ENCODE measurements at places on chromosomes 5 and 9.

- no peak for DNase-seq
These were observed 240.4 kb downstream of the GLIS3 start for GRCh38 chr9:4059437-4059836.

- DNase-seq: peak; percentile 46
These were observed 19.3 kb upstream of the CAMSAP1 start for GRCh38 chr9:135926402-135927194.

GRCh38 chr5:15002173-15002572 lies 130.6 kb upstream of the ANKH start:
- no peak for DNase-seq

DNA sequence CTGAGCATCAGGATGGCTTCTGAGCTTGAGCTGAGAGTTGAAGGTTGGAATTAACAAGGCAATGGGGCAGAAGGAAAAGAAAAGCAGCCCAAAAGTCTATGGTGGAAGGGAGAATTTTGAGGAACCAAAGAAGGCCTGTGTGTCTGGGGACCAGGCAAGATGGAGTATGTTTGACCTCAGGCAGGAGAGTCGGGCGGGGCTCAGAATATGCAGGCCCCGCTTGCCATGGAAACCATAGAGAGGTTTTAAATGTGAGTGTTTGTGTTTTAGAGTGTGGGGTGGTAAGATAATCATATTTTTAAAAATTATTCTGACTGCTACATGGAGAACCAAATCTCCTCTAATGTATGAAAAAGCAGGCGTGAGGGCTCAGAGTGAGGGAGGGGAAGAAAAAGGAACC lies 174.0 kb upstream of the PPP2R2B start:
- no peak for DNase-seq

DNA sequence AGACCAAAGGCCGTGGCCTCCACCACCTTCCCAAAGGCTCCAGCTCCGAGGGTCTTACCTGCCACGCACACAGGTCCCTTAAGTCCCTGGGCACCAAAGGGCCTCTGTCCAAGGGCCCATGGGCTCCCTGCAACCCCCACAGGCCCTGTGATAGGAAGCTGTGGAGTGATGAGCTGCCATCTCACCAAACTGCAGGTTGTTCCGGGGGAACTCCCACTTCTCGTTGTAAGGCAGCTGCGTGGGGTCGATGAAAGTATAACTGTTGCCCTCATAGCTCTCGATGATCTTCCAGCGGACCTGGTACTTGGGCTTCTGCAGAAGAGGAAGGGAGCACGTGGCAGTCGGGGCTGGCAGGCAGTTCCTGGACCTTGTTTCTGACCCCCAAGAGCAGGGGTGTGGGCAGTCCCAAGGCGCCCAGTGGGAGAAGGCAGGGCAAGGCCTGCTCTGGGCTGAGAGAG lies 24.8 kb downstream of the CSF1R start:
- no peak for DNase-seq

- DNase-seq: no peak
These were observed 47.8 kb upstream of the TMED7 start for GRCh38 chr5:115673596-115673995.

GRCh38 chr9:12851341-12852090 lies 76.7 kb downstream of the LURAP1L start:
- no peak for DNase-seq

DNA sequence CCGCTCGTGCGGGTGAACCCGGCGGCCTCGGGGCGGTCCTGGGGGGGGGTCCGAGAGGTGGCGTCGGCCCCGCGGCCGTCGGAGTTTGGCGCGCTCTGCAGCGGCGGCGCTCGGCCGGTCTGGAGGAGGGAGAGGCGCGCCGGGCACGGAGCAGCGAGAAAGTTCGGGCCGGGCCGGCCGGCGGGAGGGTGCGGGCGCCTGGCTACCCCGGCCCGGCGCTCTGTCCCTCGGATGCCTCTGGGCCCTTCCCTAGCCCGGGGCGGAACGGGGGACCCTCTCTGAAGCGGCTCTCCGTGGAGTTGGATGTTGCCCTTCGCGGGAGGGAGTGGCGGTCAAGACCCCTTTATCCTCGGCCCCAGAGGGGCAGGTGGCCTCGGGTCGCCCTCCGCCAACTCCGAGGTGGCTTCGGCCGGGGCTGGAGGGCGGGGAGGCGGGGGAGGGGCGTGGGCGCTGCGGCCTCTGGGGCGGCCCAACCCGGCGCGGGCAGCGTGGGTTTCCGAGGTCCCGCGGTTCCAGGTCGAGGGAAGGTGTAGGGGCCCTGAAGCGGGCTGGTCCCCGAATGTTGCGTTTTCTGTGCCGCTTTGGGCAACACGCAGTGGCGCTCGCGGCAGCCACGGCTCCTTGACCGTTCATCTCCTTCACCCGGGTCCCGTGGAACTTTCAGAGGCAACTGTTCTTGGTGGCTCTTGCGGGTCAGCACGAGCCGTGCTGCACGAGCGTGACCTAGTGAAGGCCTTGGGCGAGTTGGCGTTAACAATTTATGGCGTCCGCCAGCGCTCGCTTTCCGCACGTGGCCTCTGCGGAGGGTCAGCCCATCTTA lies 290.5 kb downstream of the DOCK8 start:
- peak; percentile 28 for DNase-seq

DNA sequence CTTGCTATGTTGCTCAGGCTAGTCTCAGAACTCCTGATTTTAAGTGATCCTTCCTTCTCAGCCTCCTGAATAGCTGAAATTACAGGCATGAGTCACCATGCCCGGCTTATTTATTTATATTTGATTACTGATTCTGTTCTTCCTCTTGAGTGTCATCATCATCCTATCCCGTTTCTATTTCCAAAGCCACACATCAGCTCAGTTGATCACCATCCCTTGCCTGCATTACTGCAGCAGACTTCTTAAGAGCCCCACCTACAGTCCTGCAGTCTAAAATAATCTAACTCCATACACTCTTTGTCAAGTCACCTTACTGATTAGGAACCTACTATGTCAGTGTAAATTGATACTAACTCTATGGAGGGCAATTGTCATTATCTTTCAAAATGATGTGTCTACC lies 138.9 kb upstream of the RAI14 start:
- DNase-seq: no peak

- DNase-seq: no peak
These were observed 294.0 kb downstream of the MED10 start for GRCh38 chr5:6084376-6084775.

GRCh38 chr9:86721226-86721781 lies 226.0 kb downstream of the GAS1 start:
- no peak for DNase-seq

DNA sequence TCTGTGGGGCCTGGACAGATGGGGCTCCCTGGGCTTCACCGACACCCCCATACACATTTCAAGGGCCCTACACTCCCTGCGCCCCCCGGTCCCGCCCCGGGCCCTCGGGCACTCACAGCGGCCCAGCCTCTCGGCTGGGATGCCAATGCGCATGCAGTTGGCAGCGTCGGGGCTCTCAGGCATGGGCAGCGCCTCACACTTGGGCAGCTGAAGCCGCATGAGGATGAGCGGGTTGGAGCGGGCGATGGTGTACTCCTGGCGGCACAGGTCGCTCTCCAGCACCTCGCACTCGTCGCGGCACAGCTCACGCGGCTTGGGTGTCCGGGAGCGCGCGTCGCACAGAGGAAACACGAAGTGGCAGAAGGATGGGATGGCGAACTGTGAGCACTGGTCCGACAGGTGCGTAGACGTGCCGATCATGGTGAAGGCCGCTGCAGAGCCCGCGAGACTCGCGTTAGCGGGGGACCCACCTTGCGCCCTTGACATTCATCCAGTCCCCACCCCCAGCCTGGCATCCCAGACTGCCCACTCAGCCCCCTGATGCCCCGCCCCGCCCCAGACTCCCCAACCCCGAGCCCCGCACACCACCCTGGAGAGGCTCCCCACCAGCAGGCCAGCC lies 216.9 kb downstream of the ROR2 start:
- DNase-seq: no peak

DNA sequence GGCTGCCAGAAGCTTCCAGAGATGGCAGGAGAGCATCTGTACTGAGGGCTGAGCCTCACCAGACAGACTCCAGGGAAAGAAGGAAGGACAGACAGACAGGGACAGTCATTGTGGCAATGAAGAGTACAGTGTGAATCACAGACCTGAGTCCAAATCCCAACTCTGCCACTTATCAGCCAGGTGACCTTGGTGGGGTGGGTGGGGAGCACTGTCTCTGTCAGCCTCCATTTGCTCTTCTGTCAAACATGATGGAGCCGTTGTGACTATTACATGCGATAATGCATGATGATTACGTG lies 85.9 kb upstream of the FSTL4 start:
- no peak for DNase-seq

- no peak for DNase-seq
These were observed 13.0 kb downstream of the SNX24 start for GRCh38 chr5:122858451-122858850.

- no peak for DNase-seq
These were observed 69.1 kb downstream of the ZNF366 start for GRCh38 chr5:72438141-72438540.

GRCh38 chr5:33975852-33976251 lies 8.6 kb downstream of the SLC45A2 start:
- no peak for DNase-seq

GRCh38 chr5:73067213-73067612 lies 53.2 kb upstream of the TMEM171 start:
- no peak for DNase-seq

GRCh38 chr5:19918780-19919179 lies 69.2 kb downstream of the CDH18 start:
- no peak for DNase-seq

DNA sequence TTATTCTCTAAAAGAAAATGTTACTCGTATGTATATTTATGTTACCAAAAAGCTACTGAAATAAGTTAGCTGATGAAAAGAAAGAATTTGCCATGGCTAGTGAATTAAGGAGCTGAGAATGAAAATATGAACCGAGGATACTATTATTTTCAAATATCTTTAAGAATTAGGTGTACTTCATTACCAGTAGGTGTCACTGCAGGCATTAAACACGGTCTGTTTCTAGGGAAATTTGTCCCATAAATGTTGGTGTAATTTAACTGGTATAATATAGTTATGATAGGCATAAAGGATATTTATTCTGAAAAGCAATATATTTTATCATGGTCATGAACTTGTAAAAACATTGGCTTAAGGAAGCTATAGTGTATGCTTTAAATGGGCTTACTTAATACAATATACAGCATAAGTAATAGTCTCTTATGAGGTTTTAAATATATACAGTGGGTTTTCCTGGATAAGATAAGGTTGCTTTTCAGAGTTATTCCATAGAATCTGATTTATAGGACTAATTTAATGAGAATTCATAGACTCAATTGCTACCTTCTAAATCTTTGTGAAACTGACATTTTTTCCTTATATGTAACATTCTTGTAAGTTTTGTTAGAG lies 72.4 kb upstream of the MPDZ start:
- peak; percentile 57 for DNase-seq

DNA sequence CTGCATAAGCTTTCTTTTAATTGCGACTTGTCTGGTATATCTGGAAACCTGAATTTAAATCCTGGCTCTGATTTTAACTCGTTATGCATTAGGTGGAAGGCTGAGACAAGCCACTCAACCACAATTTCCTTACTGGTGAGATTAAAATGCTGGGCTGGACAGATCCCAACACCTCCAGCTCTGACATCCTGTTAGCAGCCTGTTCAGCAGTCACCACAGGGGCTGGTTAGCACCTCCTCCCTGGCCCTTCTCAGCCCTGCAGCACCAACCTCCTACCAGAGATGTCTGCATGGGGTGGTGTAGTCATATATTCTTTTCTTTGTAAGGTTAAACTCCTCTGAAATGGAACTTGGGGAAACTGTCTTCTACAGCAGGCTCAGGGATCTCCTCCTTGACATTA lies 156.5 kb upstream of the NFIL3 start:
- no peak for DNase-seq

- DNase-seq: no peak
These were observed 110.7 kb downstream of the CAAP1 start for GRCh38 chr9:26781906-26782305.

GRCh38 chr5:141489841-141490240 lies 960 bp downstream of the PCDHGC5 start:
- DNase-seq: no peak

GRCh38 chr5:139847091-139847490 lies 51.5 kb downstream of the PSD2 start:
- DNase-seq: no peak

GRCh38 chr5:71903808-71904207 lies 184.7 kb downstream of the CARTPT start:
- no peak for DNase-seq

DNA sequence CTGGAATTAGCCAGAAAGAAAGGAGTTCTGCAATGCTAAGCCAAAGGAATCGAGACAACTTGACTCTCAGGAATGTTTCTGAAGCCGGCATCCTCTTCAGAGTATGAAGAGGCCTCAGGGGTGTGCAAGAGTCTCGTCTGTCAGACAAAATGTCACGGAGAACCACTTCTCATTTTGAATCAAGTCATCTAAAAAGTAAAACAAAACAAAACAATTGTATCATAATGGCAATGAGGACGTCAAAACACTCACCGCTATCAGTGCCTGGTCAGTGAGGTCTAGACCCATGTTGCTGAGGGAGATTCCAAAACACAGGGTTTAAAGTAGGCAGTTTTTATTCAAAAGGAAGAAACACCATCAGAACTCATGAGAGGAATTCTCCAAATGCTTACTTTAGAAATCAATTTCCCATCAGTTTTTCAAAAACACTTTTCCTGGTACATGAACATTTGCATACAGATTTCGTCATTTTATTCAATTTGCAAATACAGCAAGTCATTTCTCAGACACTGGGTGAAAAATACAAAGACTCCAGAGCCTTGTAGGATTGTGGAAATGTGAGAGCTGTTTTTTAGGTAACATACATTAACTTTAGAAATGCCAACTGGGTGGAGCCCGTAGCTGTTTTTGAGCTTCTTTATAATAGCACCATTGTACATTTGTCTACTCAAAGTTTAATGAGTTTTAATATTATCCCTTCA lies 89.5 kb upstream of the MAP3K1 start:
- DNase-seq: no peak

DNA sequence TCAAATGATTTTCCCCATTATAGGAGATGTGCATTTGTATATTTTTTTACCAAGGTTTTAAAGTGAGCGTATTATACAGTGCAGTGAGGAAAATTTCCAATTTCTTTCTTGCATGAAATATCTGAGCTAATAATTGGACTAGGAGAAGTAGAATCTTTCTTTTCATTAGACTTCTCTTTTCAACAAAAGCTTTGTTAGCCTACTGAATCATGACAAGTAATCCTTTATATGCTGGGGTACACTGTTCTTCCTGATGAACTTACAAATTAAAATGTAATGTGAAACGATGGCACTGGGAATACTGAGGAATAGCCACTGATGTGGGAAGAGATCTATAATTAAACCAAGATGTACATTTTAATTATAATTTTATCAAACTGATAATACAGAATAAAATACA lies 829.6 kb downstream of the PTPRD start:
- DNase-seq: no peak

GRCh38 chr5:76762484-76762883 lies 46.6 kb downstream of the F2R start:
- no peak for DNase-seq

GRCh38 chr9:37035648-37036370 lies 1.7 kb upstream of the PAX5 start:
- no peak for DNase-seq

Measured in ACHN (cell line).